ENCODE measurements at places on chromosomes 1 and 21. TPM values are rescaled to one million over a fixed set of nuclear protein-coding genes. Genes with fewer than 3 reads are reported as not detected.
A peak's percentile ranks its signal among the peaks of the same experiment; 100 is the strongest.

SPOCD1 gene
- total RNA-seq: 1.8 TPM

GJB4 gene
- not detected for total RNA-seq

DNA sequence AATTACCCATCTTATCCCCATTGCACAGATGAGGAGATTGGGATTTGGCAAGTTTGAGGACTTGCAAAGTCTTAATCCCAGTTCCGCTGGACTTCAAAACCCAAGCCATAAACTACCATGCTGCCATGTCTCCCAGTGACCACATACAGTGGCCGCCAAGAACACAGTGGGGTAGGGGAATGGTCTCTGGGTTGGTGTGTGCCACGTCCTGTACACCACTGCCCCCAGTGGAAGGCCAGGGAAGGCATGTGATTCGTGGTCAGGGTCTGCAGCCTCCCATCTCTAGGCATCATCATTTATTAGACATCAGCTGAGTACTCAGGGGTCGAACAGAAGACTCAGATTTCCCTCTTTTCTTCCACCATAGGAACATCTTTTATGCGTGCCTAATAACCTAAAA lies 76.0 kb downstream of the MAN1C1 start:
- ATAC-seq: no peak

DNA sequence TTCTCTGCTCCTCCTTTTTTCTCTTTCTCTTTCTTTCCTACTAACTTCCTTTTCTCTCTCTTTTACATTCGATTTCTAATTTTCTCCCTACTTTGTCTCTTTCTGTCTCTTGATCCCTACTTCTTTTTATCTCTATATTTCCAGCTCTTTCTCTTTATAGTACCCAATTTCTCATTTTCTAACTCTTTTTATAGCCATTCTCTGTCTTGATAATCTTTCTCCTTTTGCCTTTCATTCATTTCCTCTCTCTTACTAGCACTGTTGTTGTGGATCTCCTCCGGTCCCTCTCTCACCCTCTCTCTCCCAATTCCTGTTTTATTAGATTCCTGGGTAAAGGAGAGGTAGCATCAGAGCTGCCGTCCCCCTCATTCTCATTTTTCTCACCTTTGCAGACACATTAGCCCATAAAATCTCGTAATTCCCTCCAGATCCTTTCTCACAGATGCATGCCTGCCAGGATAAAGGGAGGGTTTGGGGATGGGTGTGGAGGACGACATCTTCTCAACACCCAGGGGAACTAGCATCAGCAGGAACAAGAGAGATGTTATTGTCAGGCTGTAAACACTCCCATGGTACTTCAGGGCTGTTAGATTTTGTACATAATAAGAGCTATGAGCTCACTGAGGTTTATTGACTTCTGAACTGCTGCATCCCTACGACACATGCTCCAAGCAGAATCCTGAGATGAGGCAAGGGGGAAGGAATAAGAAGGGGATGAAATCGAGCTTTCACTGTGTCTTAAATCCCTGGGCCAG lies 159.0 kb upstream of the GALNT2 start:
- no peak for ATAC-seq

- ATAC-seq: no peak
These were observed 255.0 kb downstream of the KAZN start for GRCh38 chr1:14853518-14853917.

DNA sequence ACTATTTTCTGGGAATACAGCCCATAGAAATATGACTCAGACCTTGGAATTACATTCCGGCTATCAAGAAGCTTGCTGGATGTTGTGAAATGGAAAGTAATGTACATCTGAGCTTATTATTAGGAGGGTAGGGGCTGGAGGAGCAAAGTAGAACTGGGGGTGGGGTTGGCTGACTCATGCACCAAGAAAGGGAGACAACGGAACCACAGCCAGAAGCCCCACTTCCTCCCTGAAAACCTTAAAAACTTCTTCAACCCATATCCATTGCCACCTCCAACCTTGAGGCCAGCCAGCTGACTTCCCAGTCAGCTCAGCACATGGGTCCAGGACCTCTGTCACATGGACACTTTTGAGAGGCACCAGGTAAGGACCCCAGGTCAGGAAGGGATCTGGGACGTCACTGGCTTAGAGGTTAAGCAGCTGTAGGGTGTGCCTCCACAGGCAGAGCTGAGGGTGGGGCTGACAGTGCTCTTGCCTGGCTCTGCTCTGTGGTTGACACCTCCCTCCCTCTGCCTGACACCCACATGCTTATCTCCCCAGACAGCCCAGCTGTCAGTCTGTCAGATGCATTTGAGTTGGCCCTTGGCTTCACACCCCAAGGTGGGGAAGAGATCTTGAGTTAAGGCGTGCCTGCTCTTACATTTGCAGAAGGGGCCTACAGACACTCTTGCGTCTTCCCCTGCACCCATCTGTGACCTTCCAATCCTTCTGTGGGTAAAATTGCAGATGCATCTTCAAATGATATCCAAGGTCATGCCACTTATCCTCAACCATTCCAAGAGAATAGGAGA lies 5.7 kb upstream of the ZNF683 start:
- peak; percentile 93 for ATAC-seq

- ATAC-seq: peak; percentile 72
These were observed 14.9 kb upstream of the CD101 start for GRCh38 chr1:116986421-116987255.
